ENCODE measurements at places on chromosomes 6 and 20. TPM values are rescaled to one million over a fixed set of nuclear protein-coding genes. Genes with fewer than 3 reads are reported as not detected.

- DNase-seq, result no peak
Measured at GRCh38 chr6:7254980-7255835, 57.8 kb downstream of the SSR1 start.

- peak; percentile 54 for DNase-seq
Measured at GRCh38 chr6:152952045-152952444, 30.8 kb downstream of the FBXO5 start.

DDX27 gene
- 42.8 TPM for total RNA-seq

PACSIN1 gene
- total RNA-seq, result not detected

DNA sequence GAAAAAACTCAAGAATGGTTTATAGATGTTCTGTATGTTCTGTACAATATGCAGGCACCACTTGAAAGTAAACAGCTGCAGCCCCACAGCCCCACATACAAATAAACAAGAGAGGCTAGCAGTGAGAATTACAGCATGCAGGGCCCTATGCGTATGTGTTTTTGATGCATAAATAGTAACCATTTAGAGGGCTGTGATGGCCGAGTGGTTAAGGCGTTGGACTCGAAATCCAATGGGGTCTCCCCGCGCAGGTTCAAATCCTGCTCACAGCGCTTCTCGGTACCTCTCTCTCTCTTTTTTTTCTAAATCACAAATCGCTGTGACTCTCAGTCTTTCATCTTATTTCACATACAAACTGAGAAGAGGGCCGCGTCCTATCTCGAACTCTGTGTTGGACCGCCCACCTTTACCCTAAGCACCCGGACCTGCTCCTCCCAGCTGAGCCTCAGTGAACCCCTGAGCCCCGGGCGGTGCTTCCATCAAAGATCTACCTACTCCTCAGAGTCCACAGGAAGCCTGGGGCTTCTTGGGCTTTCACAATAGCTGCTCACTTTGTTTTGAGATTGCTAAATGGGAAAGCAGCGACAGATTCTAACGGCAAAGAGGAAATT lies 37.7 kb upstream of the PRSS16 start:
- no peak for DNase-seq

DNA sequence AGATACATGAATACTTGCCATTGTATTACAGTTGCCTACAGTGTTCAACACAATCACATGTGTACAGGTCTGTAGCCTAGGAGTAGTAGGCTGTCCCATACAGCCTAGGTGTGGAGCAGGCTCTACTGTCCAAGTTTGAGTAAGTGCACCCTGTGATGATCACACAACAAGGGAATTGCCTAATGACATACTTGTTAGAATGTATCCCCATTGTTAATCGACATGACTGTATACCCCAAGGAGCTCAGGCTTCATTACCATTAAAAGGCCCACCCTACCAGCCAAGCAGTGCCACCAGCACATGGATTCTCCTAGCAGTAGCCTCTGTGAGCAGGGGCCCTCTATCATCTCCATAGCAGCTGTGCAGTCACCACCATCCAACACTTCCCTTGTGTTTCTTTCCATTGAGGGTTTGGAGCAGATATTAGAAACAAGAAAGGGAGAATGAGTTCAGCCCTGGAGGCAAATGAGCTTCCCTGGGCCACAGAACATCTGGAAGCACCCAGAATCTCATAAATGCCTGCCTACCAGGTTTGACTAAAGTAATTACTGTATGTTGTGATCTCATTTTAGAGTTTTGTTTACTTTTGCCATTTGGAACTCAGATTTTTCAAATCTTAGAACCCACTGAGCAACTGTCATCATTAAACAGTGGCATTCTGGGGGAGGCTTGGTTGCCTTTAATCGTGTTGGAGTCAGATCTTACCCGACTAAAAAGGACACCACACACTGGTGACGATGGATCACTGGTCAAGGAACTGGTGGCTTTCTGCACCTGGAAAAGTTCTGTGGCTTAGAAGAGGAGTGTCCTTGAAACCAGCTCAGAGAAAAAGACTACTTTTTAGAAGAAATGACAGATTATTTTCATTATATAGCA lies 104.9 kb downstream of the TULP4 start:
- DNase-seq, result no peak

NOX3 gene
- not detected for total RNA-seq

CCM2L gene
- not detected for total RNA-seq

DNA sequence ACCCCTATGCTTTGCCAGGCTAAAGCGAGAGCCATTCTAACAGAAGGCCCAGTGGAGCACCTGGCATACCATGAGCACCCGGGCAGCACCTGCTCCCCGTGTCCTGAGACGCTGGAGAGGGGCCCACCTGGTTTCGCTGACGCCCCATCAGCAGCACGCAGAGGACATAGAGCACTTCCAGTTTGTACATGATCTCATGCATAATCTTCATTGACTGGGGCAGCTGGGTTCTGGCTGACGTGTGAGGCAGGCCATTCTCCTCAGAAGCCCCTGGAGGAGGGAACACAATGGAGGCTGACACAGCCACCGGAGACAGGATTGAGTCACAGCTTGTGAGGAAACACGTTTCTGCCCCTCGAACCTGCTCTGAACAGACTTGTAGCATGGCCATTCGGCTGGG lies 65.4 kb downstream of the MYH7B start:
- no peak for DNase-seq

All from fibroblast of the aortic adventitia (primary cell).